Urinary bladder (tissue), 4 donors: ENCODE measurements at places on chromosomes 6 and 20. TPM values are rescaled to one million over a fixed set of nuclear protein-coding genes. Genes with fewer than 3 reads are reported as not detected.

Gene SIGLEC1
- total RNA-seq = 3.2 TPM

Gene BHLHE23
- 0.26 TPM for total RNA-seq

Gene ZNF391
- total RNA-seq = 6.9 TPM

Gene SOX18
- 4.5 TPM for total RNA-seq

Gene FAM209B
- not detected for total RNA-seq

Gene OSER1
- 32.7 TPM for total RNA-seq

Gene CFB
- total RNA-seq = 6.5 TPM

Gene PLTP
- total RNA-seq = 51.5 TPM

Gene SNAI1
- total RNA-seq = 0.69 TPM

Gene NRSN1
- total RNA-seq = 0.90 TPM

Gene L3MBTL1
- total RNA-seq = 14.5 TPM

Gene IP6K3
- 0.95 TPM for total RNA-seq

Gene PTK6
- 2.8 TPM for total RNA-seq

GRCh38 chr6:2952557-2953095, 18.7 kb downstream of the SERPINB6 start:
- DNase-seq = no peak

GRCh38 chr6:17901493-17901892, 85.9 kb downstream of the KIF13A start:
- DNase-seq = no peak

DNA sequence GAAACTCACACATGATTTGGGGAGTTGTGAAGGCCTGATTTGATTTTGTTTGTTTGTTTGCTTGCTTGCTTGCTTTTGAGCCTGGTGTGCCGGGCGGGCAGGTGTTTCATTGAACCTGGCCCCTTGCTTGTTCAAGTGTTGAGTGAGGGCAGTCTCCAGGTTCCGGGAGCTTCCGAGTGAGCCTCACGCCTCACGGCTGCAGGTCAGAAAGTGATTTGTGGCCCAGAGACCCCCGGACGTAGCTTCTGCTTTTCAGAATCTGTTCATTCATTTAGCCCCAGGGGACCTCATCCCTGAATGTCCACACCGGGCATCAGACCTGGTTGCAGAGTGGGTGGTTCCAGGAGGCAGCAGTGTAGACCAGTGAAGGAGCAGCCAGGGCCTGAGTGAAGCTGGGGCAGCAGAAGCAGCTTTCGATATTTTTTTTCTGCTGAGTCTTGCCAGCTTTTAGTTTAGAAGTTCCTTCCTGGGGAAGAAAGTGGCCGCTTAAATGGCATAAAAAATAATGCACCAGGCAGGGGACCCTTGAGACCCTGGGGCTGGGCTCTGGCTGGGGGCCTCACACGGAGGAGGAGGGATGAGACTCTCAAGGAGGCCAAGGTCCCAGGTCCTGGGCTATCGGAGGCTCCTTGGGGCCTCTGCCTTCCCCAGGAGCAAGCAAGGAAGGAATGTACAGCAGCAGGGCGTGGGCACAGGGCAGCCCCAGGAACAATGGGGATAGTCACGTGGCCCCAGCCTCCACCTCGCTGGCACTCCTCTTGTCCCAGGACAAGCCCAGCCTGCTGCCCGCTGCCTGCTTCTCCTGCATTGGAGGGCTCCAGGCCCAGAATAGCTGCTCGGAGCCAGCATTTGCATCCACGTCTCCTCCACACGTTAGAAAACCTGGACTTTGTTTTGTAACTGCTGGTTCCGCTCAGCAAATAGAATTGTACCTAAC, 89.2 kb upstream of the BHLHE23 start:
- DNase-seq = no peak

GRCh38 chr20:49323622-49324238, 45.9 kb upstream of the ZNFX1 start:
- peak; percentile 46 for DNase-seq

DNA sequence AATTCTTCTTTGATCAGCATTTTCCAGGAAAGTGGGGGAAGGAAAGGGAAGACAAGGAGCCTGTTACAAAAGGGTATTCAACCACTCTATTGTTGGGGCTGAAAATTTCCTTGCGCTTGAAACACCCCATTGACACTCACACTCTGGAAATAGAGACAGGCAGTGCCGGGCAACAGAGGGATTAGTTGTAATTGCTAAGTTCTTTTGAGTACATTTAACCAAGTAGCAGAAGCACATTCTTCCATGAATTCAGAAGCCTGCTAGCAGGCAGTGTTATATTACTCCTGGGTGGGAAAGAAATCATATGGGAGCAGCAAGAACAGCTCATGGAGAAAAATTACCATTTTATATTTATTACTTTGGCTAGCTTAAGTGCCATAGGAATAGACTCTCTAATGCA, 745.5 kb downstream of the C6orf118 start:
- DNase-seq = no peak

DNA sequence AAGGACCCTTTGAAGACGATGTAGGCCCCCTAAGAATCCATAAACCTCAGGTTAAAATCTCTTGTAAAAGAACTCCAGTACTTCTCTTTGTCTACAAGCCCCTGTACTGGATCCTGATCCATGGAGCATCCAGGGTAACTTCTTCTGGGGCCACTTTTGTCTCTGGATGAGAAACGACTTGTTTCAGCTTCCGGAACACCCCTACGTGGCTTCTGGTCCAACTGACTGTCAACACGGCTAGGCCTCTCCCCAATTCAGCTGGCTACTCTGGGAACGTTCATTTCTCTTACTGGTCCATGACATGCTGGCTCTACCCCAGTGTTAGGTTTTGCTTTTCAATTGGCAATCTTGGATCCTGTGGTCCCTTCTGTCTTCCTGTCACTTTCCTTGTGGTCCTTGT, 198.0 kb downstream of the BACH2 start:
- peak; percentile 35 for DNase-seq

GRCh38 chr20:18397030-18397429, 69.8 kb downstream of the DZANK1 start:
- DNase-seq = peak; percentile 6

- DNase-seq = no peak
Measured at GRCh38 chr6:170372380-170373325, 66.1 kb downstream of the FAM120B start.

- no peak for DNase-seq
Measured at GRCh38 chr6:13507306-13507860, 20.0 kb upstream of the GFOD1 start.

- DNase-seq = no peak
Measured at GRCh38 chr6:92701425-92702096, 717.8 kb downstream of the EPHA7 start.

DNA sequence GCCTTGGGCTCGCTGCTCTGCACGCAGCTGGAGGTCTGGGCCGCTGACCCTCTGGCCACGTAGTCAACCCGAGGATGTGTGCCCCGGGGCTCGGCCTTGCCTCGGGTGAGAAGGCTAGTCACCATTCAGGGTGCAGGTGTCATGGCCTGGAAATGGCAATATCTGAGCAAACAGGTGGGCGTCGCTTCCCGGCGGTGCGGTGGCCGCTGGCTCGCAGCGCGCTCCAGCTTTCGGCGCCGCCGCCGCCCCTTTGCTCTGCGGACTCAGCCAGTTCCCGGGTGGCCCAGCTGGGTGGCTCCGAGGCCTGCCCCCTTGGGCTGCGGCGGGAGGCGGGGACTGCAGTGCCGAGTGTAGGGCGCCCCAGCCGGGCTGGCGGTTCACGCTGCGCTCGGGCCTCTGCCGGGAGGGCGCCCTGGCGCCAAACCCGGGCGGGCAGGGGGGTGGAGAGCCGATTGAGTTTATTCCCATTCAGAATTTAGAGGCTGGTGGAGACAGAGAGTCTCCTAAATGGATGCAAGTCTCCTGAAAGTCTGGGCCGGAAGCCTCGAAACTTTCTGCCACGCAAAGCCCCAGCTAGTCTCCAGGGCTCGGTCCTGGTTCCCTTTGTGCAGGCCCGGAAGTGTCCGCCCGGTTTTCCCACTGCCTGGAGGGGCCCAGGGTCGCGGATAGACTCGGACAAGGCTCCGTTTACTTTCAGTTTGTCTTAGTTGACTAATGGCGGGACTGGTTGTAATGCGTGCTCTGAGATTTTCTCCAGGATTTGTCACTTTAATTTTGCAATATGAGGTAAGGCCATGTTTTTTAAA, 11.3 kb upstream of the TFAP2A start:
- DNase-seq = no peak

GRCh38 chr6:169248521-169248971, 5.1 kb downstream of the THBS2 start:
- DNase-seq = no peak

GRCh38 chr6:81561731-81562130, 190.8 kb downstream of the TENT5A start:
- no peak for DNase-seq

GRCh38 chr20:17843246-17844132, 125.1 kb downstream of the SNX5 start:
- DNase-seq = peak; percentile 32

GRCh38 chr6:77456531-77457248, 6.6 kb downstream of the HTR1B start:
- no peak for DNase-seq

DNA sequence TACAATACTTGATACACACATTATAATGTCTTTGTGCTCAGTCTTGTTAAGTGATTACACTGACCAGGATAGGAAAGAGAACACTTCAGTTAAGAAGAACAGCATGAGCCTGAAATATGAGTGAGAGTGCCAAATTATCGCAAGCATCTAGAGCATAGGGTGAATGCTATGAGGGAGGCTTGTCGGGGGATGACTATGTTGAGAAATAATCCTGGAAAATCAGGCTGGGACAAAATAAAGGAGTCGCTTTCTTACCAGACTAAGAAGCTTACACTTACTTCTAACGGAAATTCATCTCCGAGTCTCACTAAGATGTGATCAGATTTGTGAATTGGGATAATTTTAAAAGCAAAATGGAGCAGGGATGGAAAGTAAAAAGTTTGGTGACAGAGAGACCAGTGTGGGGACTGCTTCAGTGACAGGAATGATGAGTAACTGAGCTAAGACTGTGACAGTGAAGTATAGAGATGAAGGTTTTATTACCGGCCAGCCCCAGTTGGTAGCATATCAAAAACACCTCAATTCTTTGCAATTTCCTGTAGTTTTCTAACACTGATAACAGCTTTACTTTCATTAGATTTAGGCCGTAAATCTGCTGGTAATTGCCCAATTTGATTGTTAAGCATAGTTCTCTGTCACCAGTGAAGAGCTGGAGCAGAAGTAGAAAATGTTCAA, 48.4 kb upstream of the DEFB112 start:
- DNase-seq = no peak

GRCh38 chr6:22807261-22807660, 237.9 kb downstream of the HDGFL1 start:
- no peak for DNase-seq

DNA sequence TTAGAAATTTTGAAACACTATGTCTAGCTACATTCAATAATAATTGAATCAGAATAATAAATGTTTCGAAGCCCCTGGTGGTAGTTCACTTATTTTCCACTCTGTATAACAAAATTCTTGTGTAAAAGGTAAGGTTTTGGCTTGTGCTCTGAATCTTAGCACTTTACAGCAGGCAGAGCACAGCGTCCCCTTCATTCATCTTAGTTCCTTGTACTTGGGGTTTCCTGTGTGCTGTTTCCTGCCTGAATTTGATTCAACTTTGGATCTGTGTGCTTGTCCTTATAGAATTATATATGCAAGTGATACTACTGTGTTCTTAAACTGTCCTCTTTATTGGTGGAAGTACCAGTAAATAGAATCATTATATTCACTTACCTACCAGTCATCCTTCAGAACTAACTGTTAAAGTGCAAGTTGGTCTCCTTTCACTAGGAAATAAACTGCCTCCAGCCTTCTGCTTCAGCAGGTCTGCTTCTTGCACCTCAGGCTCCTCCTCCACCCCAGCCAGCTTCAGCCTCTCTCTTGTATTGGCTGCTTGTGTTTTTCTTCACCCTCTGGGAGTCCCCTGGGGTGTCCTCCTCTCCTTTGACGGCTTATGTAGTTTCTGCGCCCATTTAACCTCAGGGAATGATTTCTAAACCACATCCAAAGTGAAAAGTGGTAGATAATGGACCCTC, 28.8 kb upstream of the TULP4 start:
- DNase-seq = no peak

DNA sequence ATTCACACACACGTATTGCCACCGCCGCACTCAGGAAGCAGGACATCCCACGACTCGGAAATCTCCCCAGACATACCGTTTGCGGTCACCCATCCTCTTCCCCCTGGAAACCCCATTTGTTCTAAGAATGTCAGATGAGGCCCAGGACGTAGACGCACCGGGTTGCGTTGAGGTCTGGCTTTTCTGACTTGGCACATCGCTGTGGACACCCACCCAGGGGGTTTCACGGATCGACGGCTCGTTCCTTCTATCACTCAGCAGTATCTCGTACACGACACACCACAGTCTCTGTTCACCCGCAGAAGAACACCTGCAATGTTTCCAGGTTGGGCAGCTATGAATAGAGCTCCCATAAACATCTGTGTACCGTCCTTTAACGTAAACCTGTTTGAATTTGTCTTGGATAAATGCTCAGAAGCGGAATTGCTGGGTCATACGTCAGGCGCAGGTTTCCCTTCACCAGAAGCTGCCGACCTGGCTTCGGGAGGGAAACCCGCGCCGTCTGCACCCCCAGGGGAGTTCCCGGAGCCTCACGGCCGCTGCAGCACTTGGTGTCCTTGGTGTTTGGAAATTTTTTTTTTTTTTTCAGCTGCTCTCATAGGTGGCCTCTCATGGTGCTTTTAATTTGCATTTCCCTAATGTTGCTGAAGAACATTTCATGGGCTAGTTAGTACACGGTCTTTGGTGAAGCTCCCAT, 9.3 kb upstream of the EEF1A2 start:
- DNase-seq = no peak

DNA sequence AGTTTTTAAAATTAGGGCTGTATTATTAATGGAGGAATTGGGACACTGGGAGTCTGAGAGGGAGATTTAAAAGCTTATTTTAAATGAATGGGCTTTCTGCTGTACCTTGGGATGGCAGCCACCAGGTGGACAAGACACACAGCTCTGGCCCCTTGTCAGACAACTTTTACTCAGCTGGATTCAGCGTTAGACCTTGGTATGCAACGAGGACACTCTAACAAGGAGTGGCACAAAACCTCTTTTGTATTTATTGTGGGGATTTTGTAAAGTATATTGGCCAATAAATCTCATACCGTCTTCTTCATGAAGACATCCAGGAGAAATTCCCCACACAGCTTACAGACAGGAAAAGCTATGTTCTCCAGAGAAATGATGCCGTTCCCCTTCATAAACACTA, 105.7 kb downstream of the LCA5 start:
- no peak for DNase-seq
